Stimulated activated CD8-positive, alpha-beta memory T cell treated with anti-CD3 and anti-CD28 coated beads, Interleukin-15, amount 100 ng/mL, for 48 hours (primary cell): ENCODE measurements at places on chromosomes 1 and 21.

GRCh38 chr1:204980840-204981405, 62.1 kb upstream of the CNTN2 start:
- no peak for DNase-seq

- no peak for DNase-seq
Observed at GRCh38 chr1:115596080-115596780, 45.5 kb upstream of the VANGL1 start.

DNA sequence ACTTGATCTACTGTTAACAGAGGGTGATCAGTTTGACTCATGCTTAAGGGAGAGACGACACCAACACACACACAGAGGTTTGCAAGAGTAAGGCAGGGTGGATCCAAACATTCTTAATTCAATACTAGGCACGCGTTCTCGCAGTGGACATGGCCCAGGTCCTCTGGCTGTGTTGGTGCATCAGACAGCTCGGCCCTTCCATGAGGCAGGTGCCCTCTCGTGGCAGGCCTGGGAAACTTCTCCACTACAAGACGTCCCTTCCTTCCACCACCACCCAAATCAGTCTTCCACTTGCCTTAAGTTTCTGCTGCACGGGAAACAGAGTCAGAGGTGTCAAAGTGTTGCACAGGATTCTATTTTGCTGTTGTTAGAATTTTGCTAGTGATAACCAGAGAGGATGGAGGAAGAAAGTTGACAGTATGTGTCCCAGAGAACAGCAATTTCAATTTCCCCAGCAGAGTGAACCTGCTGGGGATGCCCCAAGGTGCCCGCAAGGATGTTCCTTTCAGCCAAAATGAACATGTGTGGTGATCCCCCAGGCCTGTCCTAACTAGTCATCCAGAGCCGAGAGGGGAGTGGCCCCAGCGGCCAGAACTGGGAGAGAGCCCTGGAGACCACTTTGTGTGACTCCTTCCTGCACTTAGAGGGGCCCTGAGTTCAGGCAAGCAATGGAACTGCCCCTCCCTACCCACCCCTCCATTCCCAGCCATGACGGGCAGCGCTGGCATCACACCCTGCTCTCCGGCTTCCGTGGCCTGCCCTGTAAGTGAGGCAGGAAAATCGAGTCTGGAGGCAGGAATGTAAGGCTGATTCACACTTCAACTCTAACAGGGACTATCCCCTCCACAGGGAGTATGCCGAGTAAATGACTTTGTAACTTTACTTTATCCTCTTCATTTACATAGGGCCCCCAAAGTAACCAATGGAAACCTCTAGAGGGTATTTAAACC, 34.8 kb downstream of the MX1 start:
- DNase-seq, result peak; percentile 15

- no peak for DNase-seq
Observed at GRCh38 chr1:160144921-160145320, 6.5 kb upstream of the ATP1A4 start.

DNA sequence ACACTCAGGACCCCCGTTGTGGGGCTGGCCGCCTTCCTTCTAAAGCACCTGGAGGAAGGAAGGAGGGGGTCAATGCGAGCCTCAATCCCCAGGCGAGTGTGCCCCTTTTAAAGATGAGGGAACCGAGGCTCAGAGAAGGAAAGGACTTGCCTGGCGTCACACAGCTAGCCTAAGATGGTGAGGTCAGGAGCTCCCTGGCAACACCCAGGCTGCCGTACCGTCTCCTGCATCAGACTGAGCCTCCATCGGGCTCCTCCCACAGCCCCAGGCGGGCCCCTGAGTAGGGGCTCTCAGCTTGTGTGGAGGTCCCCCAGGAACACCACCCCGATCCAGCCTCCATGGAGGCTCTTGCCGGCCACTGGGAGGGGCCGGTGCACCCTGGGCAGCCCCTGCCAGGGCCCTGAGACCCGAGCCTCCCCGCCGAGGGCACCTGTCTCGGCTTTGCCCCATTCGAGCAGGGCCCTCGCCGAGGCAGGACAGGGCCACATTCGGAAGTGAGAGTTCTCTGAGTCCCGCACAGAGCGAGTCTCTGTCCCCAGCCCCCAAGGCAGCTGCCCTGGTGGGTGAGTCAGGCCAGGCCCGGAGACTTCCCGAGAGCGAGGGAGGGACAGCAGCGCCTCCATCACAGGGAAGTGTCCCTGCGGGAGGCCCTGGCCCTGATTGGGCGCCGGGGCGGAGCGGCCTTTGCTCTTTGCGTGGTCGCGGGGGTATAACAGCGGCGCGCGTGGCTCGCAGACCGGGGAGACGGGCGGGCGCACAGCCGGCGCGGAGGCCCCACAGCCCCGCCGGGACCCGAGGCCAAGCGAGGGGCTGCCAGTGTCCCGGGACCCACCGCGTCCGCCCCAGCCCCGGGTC, at the start of gene AIRE:
Gene AIRE (plus strand): TSS at position 739 of the 855 bp plus-strand sequence. CDS start 131 bp downstream, outside the sequence.
- no peak for DNase-seq

DNA sequence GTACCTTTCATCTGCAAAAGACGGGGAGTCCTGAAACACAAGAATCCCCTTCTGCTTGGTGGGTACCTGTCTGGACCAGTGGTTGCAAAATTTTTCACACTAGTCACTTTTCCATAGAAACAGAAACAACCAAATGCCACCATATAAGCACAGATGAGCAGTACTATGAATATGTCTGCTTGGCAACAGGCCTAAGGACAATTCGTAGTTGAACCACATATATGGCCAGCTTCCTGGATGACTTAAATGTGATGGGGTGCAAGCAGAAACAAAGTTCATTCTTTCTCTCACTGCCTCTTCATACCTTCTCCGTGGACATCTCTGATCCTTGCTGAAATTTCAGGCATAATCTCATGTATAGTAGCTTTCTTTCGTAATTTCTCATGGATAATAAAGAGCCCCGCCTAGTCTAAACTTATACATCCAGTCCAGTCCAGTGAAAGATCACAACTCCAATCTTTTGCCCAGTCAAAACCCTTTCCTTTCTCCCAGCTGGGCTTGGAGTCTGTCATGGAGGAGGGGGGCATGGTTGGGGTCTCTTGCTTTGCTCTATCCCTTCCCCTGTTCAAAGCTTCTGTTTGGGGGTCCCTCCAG, 7.0 kb downstream of the FCAMR start:
- DNase-seq, result no peak

DNA sequence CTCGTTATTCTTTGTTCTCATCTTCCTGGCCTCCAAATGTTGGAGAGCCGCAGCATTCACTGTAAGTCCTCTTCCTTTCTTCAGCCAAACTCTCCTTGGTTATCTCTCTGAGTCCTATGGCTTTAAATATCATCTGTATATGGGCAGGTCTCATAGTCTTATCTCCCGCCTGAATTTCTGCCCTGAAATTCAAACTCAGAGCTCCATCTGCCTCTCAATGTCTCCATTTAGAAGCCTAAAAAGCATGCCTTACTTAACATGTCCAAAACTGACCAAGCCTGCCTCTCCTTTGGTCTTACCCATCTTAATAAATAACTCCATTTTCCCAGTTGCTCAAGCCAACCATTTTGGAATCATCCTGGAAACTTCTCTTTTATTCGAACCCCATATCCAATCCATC, 80.7 kb downstream of the DHRS3 start:
- DNase-seq, result no peak

DNA sequence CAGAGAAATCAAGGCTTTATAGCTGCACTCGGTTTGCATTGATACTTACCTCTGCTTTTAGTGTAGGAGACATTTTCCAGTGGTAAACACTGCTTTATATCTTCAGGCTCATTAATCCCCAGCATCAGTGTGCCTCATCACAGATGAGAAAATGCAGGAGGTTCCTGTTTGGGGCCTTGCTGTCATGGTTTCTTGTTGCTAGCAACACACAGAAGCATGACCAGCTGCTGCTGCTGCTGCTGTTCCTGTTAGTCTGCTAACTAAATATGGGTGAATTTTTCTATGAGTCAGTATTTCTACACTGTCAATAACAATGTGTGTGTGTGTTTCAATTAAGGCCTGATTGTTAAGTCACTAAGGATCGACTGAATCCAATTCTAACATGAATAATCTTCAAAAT, 85.8 kb upstream of the RGS1 start:
- no peak for DNase-seq

GRCh38 chr1:18243503-18244175, 136.0 kb downstream of the IGSF21 start:
- no peak for DNase-seq

- no peak for DNase-seq
Observed at GRCh38 chr1:15296585-15297321, 49.7 kb downstream of the FHAD1 start.

- no peak for DNase-seq
Observed at GRCh38 chr1:85798419-85798818, 90.2 kb upstream of the ZNHIT6 start.

DNA sequence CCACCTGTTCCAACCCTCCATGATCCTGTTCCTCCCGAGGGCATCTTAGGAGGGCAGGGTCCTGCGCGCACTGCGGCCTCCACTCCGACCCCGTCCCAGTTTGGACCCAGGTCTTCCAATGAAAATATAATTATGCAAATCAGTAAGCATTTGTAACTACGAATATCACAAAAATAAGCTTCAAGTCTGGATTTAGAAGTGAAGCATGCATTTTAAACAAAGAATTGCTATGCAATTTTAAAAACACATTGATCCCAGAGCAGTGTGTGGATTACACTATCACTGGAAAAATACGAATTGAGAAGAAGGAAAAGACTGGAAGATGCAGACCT, 673 bp downstream of the PRMT2 start:
- DNase-seq, result no peak
